AML-193 (cell line): ENCODE measurements at places on chromosomes 7 and 10.
A peak's percentile ranks its signal among the peaks of the same experiment; 100 is the strongest.

DNA sequence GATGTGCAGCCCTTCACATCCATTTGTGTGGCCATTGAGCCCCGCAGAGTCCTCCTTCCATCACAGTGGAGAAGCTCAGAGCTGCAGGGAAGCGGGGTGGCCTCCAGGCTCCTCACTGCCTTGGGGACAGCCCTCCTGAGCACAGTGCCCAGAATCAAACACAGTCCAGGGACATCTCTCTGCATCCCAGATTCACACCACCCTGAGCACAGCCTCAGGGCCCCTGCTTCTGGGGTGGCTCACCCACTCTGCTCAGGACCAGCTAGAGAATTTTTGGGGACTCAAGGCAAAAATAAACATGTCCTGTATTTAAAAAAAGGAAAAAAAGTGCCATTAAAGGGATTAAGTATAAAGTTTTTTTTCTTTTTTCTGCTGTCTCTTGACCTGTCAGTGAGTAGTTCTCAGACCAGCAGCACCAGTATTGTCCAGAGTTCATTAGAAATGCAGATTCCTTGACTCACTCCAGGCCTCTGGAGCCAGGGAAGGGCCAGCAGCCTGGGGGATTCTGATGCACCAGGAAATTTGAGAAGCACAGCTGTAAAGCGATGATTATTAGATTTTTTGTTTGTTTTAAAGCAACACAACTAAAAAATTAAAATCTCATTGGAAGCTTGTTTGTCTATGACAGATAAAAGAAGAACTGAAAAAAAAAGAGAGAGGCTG lies 61.6 kb downstream of the ARHGAP22 start:
- DNase-seq: no peak

DNA sequence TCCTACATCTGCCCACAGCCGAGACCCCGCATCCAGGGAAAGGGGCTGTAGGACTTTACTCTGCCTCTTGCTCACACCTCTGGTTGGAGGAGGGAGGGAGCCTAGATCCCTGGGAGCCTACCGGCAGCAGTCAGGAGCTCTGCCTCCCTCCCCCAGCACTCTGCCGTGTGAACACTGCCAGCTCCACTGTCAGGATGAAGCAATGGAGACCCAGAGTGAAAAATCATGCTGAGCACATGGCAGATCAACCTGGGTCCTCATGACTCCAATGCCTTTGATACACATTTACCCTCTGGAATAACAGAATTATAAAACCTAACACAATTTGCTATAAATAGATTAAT lies 477.7 kb downstream of the TNS3 start:
- no peak for DNase-seq

- no peak for DNase-seq
Observed at GRCh38 chr7:82926477-82926876, 236.2 kb downstream of the PCLO start.

DNA sequence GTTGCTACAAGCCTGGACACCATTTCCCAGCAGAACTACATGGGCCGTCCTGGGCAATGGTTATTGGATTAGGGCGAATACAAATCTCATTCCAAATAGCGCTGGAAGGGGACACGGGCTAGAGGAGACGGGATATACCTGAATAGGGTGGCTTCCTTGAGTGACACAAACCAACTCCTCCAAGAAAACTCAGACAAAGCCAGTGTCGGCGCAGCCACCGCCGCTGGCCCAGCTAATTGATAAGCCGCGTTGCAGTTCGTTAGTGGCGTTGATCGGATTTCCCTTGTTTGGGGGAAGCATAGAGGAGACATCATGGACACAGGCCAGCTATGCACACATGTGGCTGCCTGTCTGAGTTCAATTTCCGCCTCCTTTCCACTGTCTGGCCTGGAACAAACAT lies 55.7 kb downstream of the EBF3 start:
- no peak for DNase-seq

- no peak for DNase-seq
Observed at GRCh38 chr10:70459061-70459773, 17.7 kb upstream of the NODAL start.

- DNase-seq: peak; percentile 30
Observed at GRCh38 chr10:97640868-97641811, 669 bp downstream of the PI4K2A start.

DNA sequence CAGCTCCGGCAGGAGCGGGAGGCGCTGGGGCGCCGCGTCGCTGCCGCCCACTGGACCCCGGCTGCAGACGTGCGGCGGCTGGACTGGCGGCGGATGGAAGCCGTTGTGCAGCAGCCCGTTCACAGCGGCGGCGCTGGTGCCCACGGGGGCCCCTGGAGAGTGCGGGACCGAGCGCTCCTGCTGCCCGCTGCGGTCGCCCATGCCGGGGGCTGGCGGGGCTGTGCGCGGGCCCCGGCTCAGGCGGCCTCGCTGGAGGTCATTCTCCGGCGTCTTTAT lies 413 bp downstream of the PANK1 start:
- no peak for DNase-seq

DNA sequence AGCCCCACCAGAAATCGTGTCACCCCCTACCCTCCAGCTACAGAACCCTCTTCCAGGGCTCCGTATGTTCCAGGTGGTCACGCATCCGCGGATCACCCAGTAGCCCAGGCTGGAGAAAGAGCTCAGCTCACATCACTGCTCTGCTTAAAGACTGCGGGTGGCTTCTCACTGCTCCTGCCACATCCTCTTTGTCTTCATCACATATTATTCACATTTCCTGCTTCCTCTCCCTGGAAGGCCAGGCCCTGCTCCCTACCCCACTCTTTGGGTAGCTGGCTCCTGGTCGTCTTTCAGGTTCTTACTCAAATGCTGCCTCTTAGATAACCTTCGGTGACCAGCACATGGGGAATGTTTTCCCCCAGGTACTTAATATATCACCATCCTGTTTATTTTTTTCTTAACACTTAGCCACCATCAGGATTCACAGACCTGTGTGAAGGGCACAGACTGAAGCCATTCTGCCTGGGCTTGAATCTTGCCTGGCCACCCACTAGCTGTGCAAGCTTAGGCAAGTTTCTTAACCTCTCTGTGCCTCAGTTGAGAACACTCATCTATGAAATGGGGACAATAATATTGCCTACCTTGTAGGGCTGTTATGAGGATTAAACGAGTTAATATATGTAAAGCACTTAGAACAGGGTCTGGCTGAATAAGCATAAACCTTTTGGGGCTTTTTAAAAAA lies 307.8 kb downstream of the PRPF18 start:
- no peak for DNase-seq

DNA sequence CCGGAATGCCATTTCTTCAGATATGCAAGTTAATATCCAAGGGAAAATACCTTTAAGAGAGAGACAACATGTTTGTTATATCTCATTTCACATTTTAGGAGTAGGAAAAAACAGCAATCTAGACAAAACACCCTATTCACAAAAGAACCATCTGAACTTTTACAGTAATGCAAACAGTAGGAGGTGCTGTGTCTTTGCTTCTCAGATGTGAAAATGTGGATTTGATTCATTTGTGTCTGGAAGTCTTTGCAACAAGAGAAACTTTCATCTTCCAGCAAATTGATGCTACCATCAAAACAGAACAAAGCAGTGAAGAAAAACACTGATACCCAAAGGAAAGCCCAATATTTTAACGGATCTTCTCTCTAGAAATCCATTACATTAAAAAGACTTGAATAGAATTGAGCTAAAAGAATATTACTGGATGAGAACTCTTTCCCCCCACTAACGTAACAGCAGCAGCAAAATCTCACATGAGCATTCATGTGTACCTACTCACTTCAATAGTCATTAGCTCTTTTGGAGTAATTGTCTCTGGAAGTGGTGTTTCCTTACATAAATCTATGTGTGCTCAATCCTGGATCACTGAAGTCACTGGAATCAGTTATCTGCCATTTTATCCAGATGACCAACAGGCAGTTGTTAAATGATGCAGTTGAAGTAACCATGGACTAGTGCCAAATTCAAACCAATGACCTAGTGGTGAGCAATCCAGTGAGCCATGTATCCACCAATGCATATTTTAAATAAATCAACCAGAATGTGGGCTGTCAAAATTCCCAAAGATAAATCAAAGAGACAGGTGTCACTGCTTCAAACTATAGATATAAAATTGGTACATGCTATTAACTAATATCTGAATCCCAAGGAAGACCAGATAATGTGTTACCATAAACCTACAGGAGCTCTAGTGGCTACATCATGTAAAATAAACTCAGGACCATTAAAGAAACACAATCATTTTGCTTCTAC lies 1.8 kb downstream of the SEMA3C start:
- DNase-seq: no peak
